Activated CD4-positive, CD25-positive, alpha-beta regulatory T cell treated with anti-CD3 and anti-CD28 coated beads, Interleukin-2, amount 50 U/mL, for 16 hours (primary cell): ENCODE measurements at places on chromosomes 11 and 22.

DNA sequence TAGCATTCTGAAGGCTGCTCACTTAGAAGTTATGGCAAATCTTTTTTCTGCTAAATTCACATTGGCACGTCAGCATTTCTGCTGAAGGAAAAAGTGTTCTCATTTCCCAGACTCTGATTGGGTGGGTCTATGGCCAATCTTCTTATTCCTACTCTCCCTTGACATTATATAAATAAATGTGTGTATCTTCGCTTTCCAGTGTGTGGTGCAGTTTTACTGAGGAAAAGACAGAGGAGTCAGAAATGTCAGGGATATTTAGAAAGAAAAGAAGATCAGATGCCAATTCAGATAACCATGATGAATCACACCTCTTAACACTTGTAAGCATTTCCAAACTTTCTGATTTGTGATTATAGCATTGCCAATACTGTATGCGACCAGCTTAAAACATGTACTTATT lies 3.2 kb upstream of the BDNF start:
- DNase-seq = no peak

GRCh38 chr11:75498556-75499255 lies 27.0 kb downstream of the GDPD5 start:
- DNase-seq = no peak

GRCh38 chr11:133399855-133400625 lies 132.3 kb downstream of the OPCML start:
- DNase-seq = no peak

- no peak for DNase-seq
Measured at GRCh38 chr11:95478003-95478402, 247.0 kb upstream of the SESN3 start.

DNA sequence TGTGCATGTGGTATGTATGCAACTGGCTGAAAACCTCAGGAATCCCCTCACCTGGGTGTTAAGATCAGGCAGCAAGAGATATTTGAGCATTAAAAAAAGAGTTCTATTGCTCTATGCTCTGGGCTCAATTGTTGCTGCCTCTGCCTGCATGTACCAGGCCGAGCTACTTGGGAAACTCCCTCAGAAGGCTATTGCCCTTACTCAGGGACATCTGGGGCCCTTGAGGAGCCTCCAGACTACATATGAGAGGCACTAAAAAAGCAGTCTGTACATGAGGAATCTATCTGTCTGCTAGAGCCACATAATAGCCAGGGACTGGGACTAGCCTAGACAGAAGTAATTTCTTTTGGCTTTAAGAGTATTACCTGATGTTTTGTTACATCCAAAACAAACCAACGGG lies 120.1 kb downstream of the SWAP70 start:
- DNase-seq = no peak

- DNase-seq = no peak
Measured at GRCh38 chr22:35917651-35918050, 111.0 kb downstream of the RBFOX2 start.

DNA sequence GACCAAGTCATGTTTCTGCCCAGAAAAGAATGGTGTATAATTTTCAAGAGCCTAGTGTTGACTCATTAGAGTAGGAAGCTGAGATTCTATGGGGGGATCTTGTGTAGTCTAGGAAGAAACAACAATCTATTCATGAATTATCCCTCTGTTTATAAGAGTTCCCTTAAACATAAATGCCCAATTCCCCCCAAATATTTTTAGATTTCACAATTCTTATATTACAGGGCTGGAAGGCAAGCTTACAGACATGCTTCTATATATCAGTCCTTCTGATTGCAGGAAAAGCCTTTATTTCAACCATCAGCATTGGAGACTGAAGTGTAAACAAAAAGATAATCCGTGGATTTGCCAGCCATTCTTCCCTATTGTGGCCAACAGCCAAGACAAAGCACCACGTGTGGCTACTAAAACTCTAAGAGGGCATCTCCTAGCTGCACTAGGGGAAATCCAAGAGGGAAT lies 71.4 kb downstream of the NAT10 start:
- DNase-seq = no peak

DNA sequence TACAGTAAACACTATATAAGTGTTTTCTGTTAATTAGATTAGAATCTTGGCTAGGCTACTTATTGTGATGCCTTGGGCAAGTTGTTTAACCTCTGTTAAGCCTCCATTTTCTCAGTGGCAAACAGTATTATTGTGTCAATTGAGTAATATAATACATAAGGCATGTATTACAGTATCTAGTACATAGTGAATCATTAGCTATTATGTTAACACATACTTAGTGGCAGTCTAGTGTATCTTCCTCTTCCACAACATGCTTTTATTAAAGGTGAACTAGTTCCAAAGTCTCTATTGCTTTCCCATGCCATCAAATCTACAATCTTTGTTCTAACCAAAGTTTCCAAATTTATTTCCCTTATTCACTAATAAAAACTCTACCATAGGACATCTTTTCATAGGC lies 200.9 kb downstream of the SOX6 start:
- no peak for DNase-seq

GRCh38 chr11:102846292-102846691 lies 2.9 kb upstream of the MMP3 start:
- no peak for DNase-seq
